ENCODE measurements at places on chromosomes 4 and X. TPM values are rescaled to one million over a fixed set of nuclear protein-coding genes. Genes with fewer than 3 reads are reported as not detected.

Gene ADH7
- not detected for polyA plus RNA-seq

DNA sequence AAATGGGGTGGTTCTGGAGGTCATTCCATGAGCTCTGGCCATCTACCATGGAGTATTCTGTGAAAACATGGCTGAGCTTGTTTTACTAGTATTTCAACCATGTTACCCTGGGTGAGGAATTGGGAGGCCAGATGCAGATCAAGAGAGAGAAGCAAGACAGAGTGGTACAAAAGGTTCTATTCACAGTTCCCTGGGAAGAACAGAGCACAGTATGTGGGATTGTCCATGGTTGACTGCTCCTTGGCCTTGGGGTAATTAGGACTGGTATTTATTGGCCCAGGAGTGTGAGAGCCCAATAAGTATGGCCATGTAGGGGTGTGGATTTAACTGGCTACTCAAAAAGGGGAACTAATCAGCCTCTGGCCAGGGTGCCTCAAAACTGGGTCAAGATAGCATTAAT lies 239.7 kb upstream of the GATB start:
- no peak for DNase-seq
- H3K4me1 ChIP-seq = no peaks in the 10 kb centered on the region
- H3K36me3 ChIP-seq = no peaks in the 10 kb centered on the region
- no peak overlapping the region for H3K27ac ChIP-seq
- peaks cover 3% of the 10 kb centered on the region for H3K27me3 ChIP-seq

Gene UGT2B17
- polyA plus RNA-seq = not detected

Gene FGF2
- polyA plus RNA-seq = not detected

DNA sequence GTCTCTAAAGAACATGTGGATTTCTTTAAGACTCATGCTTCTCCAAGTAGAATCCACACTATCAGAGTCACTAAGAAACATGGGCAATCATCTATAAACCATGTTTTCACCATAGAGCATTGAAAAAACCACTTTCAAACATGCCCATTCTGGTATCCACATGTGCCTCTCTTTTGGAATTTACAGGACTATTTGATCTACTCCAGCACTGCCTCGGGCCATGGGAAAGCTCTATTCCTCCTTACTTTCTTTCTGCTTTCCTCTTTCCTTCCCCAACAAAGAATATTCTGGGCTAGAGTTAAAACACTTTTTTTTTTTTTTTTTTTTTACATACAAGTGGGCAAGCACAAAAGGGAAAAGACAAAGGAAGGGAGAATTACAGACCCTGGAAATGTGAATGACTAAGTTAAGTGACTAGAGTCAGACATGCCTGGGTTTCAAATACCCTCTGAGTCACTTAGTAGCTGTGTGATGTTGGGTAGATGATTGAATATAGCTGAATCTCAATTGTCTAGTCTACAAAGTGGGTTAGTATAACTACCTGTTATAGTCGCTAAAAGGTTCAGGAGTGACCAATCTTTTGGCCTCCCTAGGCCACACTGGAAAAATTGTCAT lies 847.7 kb upstream of the INTU start:
- no peaks in the 10 kb centered on the region for H3K27me3 ChIP-seq
- no peak overlapping the region for H3K27ac ChIP-seq
- no peaks in the 10 kb centered on the region for H3K36me3 ChIP-seq

GRCh38 chr4:66178906-66179305 lies 508.6 kb upstream of the EPHA5 start:
- H3K4me1 ChIP-seq = no peaks in the 10 kb centered on the region
- DNase-seq = no peak
- no peaks in the 10 kb centered on the region for H3K36me3 ChIP-seq
- no peak overlapping the region for H3K27ac ChIP-seq

GRCh38 chr4:39043058-39043860 lies 11.1 kb upstream of the TMEM156 start:
- H3K36me3 ChIP-seq = no peaks in the 10 kb centered on the region
- H3K4me3 ChIP-seq = peak overlapping the region; percentile 97
- peak overlapping the region; percentile 66 for H3K27ac ChIP-seq
- no peak for DNase-seq
- peaks cover 5% of the 10 kb centered on the region for H3K27me3 ChIP-seq

Gene CNKSR2
- 0.34 TPM for polyA plus RNA-seq

- H3K36me3 ChIP-seq = peaks cover 5% of the 10 kb centered on the region
- peaks cover 51% of the 10 kb centered on the region for H3K4me1 ChIP-seq
- H3K4me3 ChIP-seq = peak overlapping the region; percentile 94
- peaks cover 9% of the 10 kb centered on the region for H3K27me3 ChIP-seq
Observed at GRCh38 chrX:71111921-71112431, 599 bp upstream of the IL2RG start.

DNA sequence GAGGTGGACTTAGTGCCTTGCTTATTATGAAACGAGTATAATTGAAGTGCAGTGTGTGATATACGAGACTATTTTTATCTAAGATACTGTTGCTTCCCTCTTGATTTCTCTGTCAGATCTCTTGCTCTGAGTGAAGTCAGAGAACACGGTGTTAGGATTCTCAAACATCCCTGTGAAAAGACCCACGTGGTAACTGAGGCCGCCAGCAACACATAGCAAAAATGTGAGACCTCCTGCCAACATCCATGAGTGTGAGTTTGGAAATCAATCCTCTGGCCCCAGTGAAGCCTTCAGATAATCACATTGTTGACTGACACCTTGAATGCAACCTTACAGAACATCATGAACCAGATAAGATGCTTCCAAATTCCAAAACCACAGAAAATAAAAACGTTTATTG lies 954.4 kb downstream of the FAT4 start:
- H3K27ac ChIP-seq = no peak overlapping the region
- H3K27me3 ChIP-seq = no peaks in the 10 kb centered on the region
- no peaks in the 10 kb centered on the region for H3K36me3 ChIP-seq
- no peak overlapping the region for H3K4me3 ChIP-seq

- no peak overlapping the region for H3K27ac ChIP-seq
- H3K4me3 ChIP-seq = no peak overlapping the region
- DNase-seq = no peak
Observed at GRCh38 chr4:64781737-64782326, 372.6 kb upstream of the TECRL start.

Gene DSPP
- polyA plus RNA-seq = not detected

DNA sequence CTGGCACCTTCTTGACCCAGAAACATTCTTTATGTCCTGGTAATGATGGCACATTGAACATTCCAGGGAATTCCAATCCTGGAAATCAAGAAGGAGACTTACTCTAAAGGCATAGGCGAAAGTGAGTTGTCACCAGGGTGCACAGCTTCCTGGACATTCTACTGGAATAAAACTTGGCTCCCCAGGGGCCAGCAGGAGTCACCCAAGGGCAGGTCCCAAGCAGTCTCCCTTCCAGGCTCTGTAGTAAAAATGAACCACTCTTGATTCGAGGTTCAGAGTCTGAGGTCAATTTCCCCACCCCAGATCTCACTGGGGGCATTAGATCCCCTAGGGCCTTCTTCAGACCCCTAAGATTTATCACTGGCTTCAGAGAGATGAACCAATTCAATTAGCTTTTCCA lies 338.7 kb upstream of the GATB start:
- H3K4me1 ChIP-seq = peaks cover 74% of the 10 kb centered on the region
- peak overlapping the region; percentile 91 for H3K27ac ChIP-seq
- no peaks in the 10 kb centered on the region for H3K36me3 ChIP-seq
- DNase-seq = no peak

Gene ETNPPL
- polyA plus RNA-seq = not detected

Gene MAGEA9B
- polyA plus RNA-seq = not detected

- H3K27me3 ChIP-seq = peaks cover 2% of the 10 kb centered on the region
- H3K4me3 ChIP-seq = peak overlapping the region; percentile 33
- peak; percentile 63 for DNase-seq
- H3K27ac ChIP-seq = peak overlapping the region; percentile 98
Observed at GRCh38 chr4:3192827-3193226, 56.1 kb upstream of the MSANTD1 start.

DNA sequence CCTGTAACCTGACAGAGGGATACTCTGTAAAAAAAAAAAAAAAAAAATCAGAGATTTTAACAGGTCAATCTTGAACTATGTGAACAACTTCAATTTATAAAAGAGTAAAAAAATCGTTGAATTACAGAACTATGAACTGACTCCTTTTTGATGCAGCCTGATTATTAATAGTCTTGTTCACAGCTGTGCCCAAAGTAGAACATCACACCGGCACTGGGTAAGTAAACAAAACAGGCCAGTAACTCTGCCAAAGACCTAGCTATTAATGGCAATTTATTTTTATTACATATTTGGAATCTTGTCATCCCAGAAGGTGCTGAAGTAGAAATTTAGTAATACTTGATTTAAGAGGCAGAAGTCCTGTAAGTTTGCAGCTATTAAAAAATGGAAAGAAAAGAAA lies 31.4 kb downstream of the CPE start:
- peaks cover 9% of the 10 kb centered on the region for H3K27me3 ChIP-seq
- no peaks in the 10 kb centered on the region for H3K4me1 ChIP-seq
- H3K27ac ChIP-seq = no peak overlapping the region
- H3K4me3 ChIP-seq = no peak overlapping the region
- H3K36me3 ChIP-seq = no peaks in the 10 kb centered on the region

DNA sequence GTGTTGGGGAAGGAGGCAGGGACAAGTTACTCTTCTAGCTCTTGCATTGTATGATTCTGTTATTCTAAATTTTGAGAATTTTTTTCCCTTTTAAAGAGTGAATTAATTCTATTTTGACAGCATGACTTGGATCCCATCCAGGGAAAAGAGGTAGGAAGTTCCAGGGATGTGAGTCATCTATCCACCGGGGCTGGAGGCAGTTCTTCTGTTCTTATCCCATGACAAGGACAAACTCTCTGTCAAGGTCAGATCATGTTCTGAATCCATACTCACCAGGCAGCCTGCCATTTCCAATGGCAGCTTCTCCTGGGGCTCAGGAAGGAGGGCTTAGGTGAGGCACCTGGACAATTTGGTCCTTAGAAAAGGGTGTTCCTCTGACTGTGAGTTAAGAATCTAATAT lies 132.0 kb upstream of the MED14 start:
- H3K4me1 ChIP-seq = peaks cover 7% of the 10 kb centered on the region
- no peak overlapping the region for H3K4me3 ChIP-seq
- H3K27me3 ChIP-seq = peaks cover 2% of the 10 kb centered on the region
- DNase-seq = no peak
- H3K36me3 ChIP-seq = no peaks in the 10 kb centered on the region
- H3K27ac ChIP-seq = no peak overlapping the region

Gene MAGEE1
- 3.6 TPM for polyA plus RNA-seq

Gene DDIT4L
- not detected for polyA plus RNA-seq

Data from immature natural killer cell (primary cell).